ENCODE measurements at places on chromosomes 4 and X.

DNA sequence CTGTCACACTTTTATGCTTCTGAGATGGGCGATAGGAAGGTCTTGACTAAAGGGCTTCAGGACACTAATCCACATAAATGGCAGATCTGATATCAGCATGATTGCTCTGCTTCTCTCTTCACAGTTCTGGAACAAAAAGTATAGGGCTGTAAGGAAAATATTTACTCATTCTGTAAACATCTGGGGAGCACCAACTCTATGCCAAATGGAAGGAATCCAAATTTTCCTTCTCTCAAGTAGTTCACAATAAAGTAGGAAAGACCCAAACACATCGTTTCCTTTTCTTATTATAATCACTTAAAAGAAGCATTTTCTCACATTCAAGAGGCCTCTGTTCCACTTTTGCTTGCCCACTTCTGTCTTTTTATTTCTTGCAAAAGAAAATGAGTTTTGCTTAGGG lies 45.9 kb upstream of the F9 start:
- no peak for DNase-seq

- DNase-seq: no peak
These were observed 12.2 kb upstream of the ASMTL start for GRCh38 chrX:1464971-1465285.

DNA sequence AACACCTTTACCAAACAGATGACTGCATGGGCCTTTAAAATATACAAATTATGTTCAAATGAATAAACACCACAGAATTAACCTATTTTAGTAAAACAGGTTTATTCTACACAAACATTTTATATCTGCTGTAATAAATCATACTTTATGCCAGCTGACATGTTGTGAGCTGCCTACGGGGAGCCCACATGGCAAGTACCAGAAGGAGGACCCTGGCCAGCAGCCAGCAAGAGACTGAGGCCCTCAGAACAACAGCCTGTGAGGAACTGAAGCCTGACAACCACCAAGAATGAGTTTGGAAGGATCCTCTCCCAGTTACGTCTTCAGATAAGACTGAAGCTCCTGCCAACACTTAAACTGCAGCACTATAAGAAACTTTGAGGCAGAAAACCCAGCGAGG lies 377.0 kb downstream of the PDGFC start:
- DNase-seq: no peak

DNA sequence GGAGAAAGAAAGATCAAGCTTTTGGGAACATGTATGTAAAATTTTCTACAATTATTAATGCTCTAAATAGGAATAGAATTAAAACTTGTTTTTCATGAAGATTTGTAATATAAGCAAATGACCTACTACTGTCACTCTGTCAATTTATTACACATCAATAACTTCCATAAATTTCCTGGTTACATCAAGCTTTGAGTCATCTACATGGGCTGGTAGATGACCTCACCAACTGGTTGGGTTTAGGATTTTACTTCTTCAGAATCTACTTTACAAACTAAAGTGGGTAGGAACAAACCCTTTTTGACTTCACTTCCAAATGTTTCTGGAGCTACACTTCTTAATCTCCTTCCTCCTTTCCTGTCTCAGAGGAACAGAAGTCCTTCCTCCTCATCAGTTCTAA lies 12.0 kb upstream of the LRAT start:
- no peak for DNase-seq

GRCh38 chr4:136651932-136652331 lies 880.4 kb downstream of the PCDH18 start:
- DNase-seq: no peak

All from NAMALWA (cell line).